ENCODE measurements at places on chromosomes 3 and 15.

DNA sequence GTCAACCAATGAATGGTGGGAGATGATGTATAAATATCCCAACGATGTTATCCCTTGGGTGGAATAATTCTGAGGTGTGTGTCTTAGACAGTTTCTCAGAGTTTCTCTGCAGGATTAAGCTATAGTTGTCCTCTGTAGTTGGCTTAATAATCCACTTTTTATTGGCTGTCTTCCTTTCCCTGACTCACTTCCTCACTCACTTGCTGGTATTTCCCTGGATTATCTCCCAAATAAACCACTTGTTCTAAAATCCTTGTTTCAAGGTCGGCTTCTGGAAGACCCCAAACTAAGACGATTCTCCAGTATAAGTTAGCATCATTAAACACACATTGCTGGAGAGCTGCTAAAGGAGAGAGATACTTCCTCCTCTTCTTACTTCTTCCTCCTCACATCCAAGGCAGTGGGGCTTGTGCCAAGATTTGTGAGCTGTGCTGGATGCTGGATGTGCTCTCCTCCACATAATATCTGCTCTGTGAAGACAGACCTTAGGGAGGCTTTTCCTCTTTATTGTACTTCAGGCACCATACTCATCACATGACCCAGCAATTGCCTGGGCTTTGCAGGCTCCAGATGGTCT is 22.5 kb upstream of the ROPN1 start:
- no peak for DNase-seq

DNA sequence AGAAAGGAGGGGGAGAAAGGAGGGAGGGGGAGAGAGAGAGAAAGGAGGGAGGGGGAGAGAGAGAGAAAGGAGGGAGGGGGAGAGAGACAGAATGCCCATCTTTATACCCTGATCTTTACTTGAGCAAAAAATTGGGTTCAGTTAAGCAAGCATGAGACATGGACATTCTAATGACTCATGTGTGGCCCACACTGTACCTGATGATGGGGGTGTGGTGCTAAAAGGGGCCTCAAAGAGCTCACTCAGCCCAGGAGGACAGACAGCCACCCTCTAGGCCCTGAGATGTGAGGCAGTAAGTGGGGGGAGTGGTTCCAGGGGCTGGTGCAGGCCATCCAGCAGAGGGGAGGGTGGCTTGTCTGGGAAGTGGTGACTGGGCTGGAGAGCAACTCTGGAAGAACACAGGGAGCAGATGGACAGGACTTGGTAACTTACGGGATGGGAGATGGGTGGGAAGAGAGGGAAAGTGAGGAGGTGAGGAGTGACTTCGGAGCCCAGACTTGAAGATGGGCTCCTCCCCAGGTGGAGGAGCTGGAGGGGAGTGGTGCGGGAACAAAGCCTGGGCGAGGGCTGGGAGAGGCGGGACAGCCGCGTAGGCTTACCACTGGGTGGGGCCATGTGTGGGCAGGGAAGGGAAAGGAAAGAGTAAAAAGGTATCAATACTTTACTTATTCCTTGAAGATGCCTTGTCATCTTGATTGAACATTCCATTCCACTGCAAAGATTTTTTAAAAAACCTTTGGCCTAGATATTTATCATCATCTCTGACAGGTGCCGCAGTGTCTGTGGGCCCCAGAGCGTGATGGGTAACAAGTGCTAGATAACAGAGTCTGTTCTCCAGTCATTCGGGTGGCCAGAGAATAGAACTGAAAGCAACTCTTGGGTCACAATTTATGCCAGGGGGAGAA is 32.3 kb downstream of the TSPAN3 start:
- DNase-seq: no peak

GRCh38 chr3:192303235-192303634 is 424.1 kb downstream of the FGF12 start:
- no peak for DNase-seq

GRCh38 chr15:62647202-62647842 is 395.2 kb upstream of the TPM1 start:
- no peak for DNase-seq

DNA sequence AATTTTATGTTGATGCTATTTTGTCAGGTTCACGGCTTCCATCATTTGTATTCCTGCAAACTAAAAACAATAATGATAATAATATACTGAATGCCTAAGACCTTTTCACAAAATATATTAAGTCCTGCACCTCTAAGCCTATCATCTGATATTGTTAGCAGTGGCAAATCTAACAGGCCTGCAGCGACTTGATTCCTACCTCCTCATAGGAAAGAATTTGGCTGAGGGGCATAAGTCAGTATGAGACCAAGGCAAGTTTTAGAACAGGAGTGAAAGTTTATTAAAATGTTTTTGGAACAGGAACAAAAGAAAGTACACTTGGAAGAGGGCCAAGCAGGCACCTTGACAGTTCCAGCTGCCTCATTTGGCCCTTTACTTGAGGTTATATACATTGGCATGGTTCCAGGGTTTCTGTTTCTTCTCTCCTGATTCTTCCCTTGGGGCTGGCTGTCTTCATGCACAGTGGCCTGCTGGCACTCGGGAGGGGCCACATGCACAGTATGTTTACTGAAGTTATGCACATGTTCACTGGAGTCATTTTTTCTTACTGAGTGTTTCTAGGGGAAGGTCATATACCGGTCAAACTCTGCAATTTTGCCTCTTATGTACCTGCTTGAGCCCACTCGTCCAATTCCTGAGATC is 418.1 kb downstream of the EPHA6 start:
- DNase-seq: no peak

DNA sequence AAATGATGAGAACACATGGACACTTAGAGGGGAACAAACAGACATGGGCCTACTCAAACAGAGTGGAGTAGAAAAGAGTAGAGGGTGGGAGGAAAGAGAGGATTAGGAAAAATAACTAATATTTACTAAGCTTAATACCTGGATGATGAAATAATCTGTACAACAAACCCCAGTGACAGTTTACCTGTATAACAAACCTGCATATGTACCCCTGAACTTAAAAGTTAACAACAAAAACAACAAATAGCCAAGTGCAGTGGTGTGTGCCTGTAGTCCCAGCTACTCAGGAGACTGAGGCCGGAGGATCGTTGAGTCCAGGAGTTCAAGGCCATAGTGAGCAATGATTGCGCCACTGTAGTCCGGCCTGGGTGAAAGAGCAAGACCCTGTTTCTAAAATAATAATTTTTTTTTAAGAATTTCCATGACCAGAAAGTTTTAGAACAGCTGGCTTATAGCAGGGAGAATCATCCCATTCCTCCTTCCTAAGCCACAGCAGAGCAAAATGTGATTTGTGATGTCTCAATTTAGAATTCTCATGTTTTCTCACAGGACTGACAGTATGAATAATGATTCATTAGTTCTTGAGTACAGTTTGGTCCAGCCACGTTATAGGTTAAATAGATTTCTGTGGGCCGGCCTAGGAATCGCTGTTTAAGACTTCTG is 150.0 kb downstream of the ZNF609 start:
- no peak for DNase-seq

DNA sequence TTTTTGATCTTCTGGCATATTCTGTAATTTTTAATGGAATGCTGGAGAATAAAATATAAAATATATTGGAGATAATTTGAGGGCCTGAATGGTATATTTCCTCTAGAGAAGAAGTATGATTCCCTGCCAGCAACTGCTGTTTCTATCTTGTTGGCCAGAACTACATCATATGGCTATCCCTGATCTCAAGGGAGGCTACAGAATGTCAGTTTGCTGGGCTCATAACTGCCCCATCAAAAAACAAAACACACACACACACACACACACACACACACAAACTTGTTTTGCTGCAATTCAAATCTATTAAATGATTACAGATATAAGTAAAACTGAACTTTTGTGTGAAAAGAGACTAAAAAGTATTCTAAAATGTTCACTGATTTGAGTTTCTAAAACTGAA is 51.0 kb downstream of the RASA2 start:
- no peak for DNase-seq

- no peak for DNase-seq
Measured at GRCh38 chr3:196585044-196585757, 16.7 kb downstream of the FBXO45 start.

DNA sequence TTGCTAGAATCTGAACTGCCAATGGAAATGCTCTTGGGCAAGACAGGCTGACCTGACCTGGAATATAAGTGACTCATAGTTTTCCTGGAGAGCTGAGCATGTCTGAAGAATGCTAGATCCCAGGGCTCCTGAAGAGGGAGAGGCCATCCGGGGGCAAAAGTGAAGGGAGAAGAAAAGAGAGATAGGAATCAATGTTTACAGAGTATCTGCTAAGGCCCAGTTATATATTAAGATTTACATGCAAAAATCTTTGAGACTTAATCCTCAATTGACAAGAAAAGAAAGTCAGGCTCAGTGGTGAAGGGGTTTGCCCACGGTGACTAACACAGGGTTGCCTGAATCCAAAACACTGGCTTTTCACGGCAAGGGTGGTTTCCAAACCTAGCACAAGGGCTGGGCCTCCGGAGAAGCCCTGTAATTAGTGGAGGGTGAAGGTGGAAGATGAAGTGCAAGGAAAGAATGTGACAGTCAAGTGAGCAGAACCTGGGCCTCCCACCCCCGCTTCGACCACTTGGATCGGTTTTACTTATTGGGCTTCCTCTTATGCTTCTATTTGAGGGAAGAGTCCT is 91.7 kb upstream of the FGF12 start:
- DNase-seq: no peak

DNA sequence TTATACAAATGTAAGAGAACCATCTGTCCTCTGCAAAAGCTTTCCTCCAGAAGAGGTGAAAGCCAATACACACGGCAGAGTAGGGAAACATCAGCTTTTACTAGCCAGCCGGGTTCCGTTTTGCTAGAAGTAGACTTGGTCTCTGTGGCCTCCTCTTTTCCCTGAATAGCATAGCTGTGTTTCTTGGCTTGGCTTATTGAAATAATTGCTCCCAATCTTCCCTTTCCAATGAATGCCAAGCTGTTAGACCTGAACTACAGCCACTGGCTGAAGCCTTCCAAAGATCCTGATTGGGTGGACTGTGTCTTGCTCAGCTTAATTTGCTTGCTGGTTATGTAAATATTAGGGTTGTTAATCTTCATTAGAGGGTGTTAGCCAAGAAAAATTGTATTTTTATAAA is 157.8 kb upstream of the ROPN1 start:
- no peak for DNase-seq

GRCh38 chr15:56019819-56020486 is 26.5 kb upstream of the NEDD4 start:
- no peak for DNase-seq

DNA sequence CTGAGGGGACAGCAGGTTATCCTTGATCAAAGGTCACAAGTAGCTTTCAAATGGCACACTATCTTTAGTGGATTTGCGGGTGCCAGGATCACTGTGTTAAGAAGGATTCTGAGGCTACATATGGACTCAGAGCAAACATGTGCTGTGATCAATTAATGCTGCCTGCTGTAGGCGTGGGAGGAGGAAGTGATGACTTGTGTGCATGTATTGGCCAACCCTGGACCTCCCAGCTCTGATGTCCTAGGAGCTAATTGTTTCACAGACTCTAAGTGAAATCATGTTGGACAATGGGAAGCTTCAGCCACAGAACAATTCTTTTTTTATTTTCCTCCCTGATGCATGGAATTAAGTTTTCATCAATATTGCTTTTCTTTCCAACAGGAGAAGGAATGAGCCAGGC is 24.4 kb downstream of the FAH start:
- no peak for DNase-seq

- DNase-seq: no peak
Measured at GRCh38 chr15:77226652-77227051, 155.7 kb upstream of the TSPAN3 start.

DNA sequence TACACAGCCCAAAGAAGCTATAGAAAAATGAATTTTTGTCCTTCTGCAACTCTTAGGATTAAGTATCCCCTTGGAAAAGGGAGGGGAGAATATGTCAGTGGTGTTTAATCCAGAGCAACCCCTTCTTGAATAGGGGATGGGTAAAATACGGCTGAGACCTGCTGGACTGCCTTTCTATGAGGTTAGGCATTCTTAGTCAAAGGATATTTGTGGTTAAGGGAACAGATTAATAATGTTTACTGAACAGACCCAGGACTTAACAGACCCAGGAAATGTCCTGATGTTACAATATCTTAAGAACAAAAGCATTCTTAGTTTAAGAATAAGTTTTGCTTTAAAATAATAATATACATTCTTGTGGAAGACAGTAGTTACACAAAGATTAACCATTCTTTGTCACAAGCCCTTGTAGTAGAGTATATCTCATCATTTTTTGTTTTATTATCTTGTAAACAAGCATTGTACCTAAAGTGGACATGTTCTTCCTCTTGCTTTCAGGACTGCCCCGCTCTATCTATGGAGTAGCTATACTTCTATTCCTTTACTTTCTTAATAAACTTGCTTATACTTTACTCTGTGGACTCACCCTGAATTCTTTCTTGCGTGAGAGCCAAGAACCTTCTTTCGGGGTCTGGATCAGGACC is 43.8 kb upstream of the B3GALNT1 start:
- no peak for DNase-seq

- no peak for DNase-seq
Measured at GRCh38 chr3:150370999-150371398, 37.1 kb upstream of the TSC22D2 start.

DNA sequence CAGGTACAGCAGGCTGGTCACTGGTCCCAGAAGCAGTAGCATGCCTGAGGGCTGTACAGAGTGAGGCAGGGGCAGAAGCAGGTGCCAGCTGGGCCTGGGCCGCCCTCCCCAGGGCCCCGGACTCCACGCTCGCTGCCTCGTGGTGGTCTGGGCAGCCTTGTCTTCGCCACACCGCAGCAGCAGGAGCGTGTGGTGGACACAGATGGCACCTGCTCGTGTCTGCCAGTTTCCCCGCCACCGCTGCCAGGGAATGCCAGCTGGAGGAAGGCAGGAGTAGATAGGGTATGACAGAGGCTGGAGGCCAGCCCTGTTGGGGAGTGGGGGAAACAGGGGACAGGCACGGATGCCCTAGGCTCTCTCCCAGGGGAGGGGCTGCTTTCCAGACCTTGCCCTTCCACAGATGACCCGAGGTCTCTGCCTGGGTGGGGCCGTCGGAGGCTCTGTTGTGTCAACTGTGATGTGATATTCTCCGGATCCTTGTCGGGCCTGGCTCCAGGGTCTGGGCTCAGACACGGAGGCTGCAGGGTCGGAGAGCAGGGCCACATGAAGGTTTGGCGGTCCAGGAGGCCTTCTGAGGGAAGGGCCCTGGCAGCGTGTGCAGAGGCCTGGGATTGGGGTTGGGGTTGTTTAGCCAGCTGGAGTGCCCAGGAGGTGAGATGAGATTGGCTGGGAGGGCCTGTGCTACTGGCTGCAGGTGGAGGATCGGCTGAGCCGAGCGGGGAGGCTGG is 33.6 kb downstream of the GOLGA6L10 start:
- no peak for DNase-seq

Measured in CD8-positive, alpha-beta memory T cell (primary cell).